ENCODE measurements at places on chromosomes 12 and 14.

- DNase-seq = no peak
Observed at GRCh38 chr12:10241727-10242126, 29.1 kb downstream of the GABARAPL1 start.

DNA sequence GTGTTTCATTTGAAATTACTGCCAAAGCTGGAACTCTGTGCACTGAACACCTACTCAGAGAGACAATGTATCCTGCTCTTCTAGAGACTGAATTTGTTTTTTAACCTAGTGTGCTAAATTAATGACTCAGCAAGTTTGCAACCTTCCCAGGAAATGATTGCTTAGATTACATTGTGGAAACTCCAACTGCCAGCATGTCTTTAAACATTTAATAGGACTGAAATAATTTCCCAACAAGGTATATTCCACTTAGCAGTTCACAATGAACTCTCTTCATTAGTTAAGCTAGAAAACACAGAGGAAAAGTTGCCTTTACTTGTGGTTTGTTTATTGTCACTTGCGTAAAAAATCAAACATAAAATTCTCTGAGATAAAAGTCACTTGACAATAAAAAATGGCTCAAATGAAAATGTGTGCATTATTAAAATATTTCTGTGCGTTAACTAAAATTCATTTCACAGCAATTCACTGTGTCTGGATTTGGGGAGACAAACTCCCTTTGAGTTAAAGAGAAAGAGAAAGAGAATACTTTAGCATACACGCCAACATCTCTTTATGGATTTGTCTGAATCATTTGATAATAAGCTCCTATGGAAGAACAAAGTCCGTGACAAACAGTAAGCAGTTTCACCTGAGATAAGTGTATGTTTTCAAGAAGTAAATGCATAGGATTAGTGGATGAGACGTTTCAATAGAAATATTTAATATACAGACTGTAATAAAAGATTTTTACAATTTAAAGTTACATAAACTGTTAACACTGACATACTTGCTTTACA is 284.0 kb downstream of the PRKD1 start:
- DNase-seq = no peak

DNA sequence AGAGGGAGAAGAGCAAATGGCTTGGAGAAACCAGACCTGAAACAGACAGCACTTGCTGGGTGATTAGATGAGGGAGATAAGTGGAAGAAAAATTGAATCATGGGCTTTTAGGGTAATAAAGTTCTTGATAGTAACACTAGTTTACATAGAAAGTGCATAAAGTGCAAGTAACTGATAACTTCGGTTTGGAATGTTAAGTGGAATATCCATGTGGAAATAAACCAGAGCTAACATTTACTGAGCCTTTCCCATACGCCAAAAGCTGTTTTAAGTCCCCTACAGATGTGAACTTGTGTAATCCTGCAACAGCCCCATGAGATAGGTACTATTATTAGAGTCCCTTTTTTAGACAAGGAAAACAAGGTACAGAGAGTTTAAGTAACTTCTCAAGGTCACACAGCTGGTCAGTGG is 77.1 kb upstream of the NUDT4 start:
- DNase-seq = no peak

- no peak for DNase-seq
Observed at GRCh38 chr12:120211904-120212283, 11.0 kb upstream of the RPLP0 start.

- peak; percentile 27 for DNase-seq
Observed at GRCh38 chr14:96166461-96167223, 38.0 kb upstream of the BDKRB2 start.

DNA sequence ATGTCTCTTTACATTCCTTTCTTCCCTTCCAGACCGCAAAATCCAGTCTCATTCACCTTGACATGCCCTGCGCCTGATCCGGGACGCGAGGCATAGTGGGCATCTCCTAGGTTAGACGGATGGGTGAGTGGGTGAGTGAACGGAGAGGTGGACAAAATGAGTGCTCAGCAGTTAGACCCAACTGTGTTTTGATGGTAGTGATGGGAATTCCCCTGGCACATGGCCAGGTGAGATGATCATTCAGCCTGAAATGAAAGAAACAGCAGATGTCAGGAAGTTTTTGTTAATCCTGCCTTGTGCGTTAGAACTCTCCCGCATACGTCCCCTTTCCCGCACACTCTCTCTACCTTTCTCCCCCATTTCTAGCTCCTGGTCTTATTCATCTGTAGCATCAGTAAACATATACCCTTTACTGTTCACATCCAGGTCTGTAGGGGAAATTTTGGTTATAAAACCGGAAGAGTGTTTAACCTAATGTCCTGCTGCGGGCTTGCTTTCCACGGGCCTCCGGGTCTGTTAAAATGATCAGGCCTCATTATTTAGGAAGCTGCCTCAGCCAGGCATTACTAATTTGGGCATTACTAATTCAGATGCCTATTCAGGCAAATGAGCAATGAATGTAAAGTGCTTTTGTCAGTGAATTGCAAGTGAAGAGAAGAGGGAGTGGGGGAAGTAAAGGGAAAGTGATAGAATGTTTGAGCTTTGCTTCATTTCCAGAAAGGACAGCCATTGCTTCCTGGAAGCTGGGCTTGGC is 172.8 kb downstream of the ETV6 start:
- DNase-seq = no peak

DNA sequence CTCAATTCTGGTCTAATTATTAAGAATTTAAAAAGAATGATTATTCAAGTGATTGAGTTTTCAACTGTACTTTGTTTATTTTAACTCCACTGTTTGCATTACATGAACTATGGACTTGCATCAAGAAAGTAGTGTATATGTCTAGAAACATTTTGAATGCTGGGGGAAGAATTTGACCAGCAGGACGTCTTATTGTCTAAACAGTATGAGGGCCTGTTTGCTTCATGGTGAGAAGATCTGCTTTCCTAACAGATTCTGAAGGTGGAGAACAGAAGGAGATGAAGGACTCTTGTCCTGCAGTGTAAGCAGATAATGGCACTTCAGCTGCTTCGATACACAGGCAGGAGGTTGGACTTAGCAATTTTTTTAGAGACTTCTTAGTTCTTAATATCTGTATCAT is 176.0 kb downstream of the DACT1 start:
- DNase-seq = no peak

DNA sequence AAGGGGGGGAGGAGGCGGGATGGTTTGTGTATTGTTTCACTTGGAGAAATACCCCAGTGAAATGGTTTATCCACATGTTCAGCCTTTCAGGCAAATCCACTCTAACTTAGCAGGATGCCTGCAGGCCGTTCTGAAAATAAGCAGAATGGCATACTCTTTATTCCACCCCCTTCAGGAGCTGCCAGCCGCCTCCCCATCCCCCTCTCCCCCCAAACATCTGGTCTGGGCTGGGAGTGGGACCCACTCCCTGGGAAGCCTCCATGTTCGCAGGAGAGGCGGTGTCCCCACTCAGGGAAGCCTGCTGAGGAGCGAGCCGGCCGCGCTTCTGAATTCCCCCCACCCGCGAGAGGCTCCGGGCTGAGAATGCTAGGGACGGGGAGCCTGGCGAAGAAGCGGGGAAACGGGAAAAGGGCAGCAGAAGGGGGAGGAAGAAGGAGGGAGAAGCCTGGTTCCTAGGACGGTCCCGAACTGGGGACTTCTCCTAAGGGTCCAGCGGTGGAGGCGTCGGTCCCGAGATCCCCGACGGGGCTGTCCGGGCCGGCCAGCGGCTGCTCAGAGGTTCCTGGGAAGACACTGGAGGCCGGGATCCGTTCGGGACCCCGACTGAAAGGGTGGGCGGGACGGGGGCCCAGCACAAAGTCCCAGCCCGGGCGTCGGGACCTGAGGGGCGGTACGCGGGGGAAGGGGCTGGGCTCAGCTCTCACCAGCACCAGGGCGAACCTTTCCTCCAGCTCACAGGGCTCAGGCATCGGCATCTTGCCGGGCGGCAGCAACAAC is 666 bp downstream of the FMNL3 start:
- DNase-seq = no peak

GRCh38 chr14:105525861-105526775 is at the start of gene TMEM121:
Gene TMEM121 (plus strand): TSS chr14:105526583. CDS start chr14:105528835, 2,252 bp downstream.
- peak; percentile 34 for DNase-seq

DNA sequence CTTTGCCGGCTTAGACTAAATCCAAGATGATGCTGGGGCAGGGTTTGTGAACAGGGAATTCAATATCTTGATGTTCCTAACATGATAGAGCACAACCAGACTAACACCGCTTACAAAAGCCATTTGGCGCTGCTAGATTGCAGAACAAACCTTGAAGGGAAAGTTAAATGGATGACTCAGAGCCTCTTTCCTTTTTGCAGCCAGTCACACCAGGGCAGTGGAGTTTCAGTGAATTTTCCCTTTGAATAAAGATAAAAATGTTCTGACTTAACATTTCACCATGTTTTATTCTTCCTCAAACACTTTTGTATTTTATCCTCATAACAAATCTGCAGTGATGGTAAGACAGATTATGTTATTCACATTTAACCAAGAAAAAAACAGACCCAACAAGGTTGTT is 47.3 kb downstream of the PDE6H start:
- DNase-seq = no peak

GRCh38 chr14:59333668-59334067 is 131.5 kb downstream of the GPR135 start:
- no peak for DNase-seq

DNA sequence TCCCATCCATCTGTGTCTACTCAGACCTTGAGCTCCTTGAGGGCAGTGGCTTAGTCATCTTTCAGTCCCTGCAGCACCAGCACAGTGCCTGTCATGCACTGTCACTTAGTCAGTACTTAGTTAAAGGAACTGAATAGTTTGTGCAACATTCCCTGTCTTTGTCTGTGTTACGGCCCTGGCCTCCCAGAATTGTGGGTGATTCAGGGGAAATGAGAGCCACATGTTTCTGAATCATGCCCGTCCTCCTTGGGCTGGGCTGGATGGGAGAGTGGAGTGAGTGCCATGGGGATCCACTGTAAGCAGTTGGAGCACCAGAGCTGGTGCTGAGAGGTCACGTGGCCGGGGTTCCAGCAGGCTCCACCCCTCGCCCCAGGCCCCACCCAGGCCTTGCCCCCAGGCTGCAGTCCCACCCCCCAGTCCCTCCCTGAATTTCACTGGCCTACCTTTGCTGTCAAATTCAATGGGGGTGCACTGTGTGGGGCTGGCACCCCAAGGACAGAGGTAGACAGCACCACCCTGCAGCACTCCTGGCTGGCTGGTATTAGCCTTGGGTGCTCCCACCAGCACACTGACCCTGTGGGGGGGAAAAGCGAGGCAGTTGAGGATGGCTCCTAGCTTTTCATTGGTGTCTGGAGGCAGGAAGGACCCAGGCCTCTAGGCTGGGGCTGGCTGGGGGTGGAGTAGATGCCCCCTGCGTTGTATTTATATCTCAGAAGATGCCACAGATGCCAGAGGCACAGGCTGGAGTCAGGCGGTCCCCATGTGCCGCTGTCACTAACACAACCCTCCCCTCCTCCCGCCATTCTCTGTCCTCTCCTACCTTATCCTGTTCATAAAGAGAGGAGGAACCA is 7.5 kb downstream of the ITGA5 start:
- peak; percentile 66 for DNase-seq

- no peak for DNase-seq
Observed at GRCh38 chr14:33647385-33647786, 303.5 kb downstream of the EGLN3 start.

DNA sequence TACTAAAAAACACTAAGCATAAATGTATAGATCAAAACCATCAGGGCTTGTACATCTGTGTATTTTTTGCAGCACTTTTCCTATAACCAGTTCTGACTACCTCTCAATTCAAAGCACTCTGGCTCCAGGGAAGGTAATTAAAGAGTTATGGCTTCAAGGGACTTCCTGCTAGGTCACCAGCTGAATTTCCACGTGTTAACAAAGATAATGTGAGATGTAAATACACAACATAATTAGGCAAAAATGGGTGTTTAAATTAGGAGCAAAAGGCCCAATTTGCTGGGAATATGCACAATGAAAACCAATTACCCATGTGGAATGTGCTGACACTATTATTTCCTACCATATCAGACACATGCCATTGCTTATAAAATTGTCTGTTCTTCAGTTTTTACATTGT is 513.4 kb upstream of the FLRT2 start:
- DNase-seq = no peak

DNA sequence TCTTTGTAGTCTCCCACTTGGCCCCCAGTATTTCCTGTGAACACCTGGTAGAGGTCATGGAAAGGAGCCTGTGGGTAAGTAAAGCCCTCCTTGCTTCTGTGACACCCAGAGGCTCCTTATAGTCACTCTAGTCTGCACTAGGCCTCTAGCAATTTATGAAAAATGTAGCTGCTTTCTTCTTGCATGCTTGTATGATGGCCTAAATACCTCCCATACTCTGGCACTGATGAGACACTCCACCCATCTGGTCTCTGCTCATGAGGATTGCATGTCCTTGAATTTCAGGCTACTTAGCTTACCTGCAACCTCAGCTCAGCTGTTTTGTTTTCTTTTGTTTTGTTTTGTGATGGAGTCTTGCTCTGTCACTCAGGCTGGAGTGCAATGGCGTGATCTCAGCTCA is 4.6 kb upstream of the A2ML1 start:
- no peak for DNase-seq

GRCh38 chr12:27107986-27108385 is 25.6 kb upstream of the C12orf71 start:
- no peak for DNase-seq

GRCh38 chr12:52952076-52952801 is 3.3 kb downstream of the KRT18 start:
- DNase-seq = no peak

GRCh38 chr12:94435511-94435927 is 24.1 kb downstream of the CEP83 start:
- DNase-seq = no peak

GRCh38 chr14:56005191-56006053 is 112.8 kb upstream of the PELI2 start:
- no peak for DNase-seq

DNA sequence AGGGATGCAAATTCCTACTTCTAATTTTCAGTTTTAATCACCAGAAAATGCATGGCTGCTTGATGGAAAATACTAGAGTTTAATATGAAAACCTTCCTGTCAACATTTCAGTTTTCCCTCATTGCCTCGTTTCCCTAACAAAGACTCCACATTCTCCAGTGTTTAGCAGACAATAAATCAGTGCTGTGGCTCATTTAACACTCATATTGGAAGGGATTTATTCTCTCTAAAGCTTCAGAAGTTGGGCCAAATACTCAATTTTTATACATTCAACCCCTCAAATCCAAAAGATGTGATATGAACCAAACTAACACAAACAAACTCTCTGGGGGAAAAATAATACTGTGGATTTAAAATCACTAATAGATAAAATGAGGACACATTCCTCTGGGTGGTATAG is 482.5 kb downstream of the FLRT2 start:
- DNase-seq = no peak

GRCh38 chr12:5967645-5968415 is 22.8 kb upstream of the ANO2 start:
- DNase-seq = no peak

- DNase-seq = no peak
Observed at GRCh38 chr12:72747111-72747849, 475.1 kb downstream of the TRHDE start.

DNA sequence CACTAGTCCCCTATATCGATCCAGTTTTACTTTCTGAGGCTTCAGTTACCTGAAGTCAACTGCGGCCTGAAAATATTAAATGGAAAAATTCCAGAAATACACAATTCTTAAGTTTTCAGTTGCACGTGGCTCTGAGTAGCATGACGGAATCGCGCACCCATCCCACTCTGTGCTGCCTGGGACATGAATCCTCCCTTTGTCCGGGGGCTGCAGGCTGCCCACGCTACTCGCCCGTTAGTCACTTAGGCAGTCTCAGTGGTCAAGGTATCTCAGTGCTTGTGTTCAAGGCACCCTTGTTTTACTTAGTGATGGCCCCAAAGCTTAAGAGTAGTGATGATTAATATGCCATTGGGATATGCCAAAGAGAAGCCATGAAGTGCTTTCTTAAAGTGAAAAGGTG is 46.6 kb downstream of the LGMN start:
- no peak for DNase-seq

Data from CD8-positive, alpha-beta T cell (primary cell).